ENCODE measurements at places on chromosomes 7 and 10.

- no peak for DNase-seq
Observed at GRCh38 chr10:122343135-122343800, 31.2 kb upstream of the PLEKHA1 start.

DNA sequence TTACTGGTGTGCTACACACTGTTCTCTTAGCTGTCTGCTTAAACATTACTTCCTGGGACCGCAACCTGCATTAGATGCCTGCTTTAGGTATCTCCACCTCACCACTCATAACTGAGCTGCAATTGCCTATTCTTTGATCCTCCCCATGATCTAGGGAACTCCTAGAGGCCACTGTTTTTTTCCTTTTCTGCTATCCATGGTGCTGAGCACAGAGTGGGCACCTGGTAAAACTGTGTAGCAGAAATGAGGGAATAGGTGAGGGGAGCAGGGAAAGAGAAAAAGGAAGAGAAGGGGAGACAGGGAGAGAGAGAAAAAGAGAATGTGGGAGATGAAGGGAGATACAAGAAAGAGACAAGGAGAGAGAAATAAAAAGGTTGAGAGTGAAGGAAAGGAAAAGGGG lies 434.9 kb downstream of the ADRA2A start:
- DNase-seq: no peak

DNA sequence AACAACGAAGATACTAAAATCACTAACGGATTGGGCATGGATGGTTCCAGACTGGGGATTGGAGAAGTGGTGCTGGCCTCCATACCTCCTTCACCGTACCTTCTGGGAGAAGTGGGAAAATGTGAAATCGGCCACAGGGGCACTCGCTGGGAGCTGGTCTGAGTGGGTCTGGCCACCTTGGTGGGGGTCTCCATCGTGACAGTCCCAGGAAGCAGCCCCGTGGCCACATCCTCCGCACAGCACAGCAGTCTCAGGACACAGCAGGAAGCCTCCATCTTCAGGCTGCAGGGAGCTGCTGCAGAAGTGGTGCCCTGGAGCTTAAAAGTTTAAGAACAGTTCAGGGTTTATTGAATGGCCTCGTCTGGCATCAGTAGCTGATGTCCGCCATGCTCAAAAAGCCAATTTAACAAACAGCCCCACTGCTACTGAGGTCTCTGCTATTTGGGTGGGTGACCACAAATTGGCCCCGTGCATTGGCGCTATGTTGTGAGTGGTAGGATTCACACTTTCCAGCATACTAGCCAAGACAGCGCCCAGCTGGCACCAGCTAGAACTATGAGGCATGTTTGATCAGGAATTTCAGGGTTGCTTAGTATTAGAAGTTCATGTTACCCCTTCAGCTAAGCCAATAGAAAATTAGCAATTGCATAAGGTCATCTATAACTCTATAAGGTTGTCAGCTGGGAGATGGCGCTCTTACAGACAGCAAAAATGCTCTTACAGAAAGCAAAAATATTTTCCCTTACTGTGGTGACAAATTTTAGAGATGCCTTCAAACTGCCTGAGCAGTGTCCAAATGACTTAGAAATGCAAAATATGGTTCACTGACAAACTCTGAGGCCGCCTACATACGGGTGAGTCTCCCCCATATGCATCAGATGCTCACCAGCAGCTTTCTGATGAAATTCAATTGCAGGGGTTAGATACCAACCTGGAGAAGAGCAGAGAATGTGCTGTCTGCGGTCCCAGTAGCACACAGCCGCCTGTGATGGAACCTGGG lies 17.0 kb downstream of the PKD1L1 start:
- no peak for DNase-seq

GRCh38 chr7:96084881-96085553 lies 236.9 kb downstream of the SLC25A13 start:
- DNase-seq: no peak

DNA sequence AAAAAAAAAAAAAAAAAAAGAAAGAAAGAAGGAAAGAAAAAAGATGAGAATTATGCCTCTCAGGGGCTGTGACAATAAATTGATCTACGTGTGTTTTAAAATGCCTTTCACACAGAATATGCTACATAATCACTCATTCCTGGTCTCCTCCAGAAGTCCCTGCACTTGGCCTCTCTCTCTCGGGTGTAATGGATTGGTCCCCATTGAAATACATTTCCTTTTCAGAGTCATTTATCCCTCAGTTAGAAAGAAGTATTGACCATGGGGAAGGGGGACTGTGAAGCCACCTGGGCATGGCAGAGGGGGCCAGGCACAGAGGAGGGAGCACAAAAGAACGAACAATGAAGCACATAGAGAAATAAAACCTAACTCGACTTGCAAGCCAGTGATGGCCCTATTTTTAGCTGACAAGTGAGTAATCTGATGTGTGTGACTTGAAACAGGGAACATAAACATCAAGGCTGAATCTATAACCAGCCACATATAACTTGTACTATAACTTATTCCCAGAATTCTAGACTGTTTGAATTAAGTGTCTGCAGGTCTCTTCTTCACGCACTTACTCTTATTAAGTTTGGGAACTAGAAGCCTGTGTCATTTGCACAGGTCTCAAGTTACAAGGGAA lies 490.8 kb downstream of the KCNMA1 start:
- no peak for DNase-seq

DNA sequence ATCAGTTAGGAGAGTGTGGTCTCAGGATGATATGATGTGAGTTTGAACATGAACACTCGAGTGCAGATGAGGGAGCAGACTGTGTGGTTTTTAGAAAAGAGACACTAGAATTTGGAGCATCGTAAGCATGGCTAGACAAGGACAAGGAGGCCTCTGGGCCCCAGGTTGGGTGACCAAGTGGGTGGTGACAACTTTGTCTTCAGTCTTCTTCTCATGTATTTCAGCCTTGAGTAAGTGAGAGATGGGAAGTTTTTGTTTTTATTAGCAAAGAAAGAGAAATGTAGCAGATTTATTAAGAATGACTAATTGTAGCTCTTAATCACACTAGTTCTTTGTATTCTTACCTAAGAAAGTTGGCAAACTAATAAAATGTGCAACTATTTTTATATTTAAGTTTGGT lies 16.3 kb downstream of the TES start:
- DNase-seq: no peak

DNA sequence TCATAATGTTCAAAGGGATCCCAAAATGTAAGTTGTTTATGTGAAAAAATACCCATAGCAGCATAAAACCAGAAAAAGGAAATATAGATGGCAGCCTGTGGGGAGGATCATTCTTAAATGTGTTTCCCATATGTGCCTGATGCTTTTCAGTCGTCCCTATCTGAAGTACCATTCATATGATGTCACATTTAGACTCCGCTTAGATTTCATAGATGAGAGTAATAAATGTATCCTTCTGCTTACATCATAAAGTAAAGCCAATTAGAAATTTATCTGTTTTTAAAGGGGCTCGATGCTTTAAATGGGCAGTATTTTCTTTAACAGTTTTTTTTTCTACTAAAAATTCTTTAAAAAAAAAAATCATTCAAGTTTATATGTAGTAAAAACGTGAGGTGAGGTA lies 136.1 kb downstream of the KAT6B start:
- DNase-seq: no peak

GRCh38 chr7:68429411-68430117 lies 1168.7 kb upstream of the AUTS2 start:
- DNase-seq: no peak

GRCh38 chr7:3063016-3063753 lies 19.5 kb upstream of the CARD11 start:
- peak; percentile 66 for DNase-seq

DNA sequence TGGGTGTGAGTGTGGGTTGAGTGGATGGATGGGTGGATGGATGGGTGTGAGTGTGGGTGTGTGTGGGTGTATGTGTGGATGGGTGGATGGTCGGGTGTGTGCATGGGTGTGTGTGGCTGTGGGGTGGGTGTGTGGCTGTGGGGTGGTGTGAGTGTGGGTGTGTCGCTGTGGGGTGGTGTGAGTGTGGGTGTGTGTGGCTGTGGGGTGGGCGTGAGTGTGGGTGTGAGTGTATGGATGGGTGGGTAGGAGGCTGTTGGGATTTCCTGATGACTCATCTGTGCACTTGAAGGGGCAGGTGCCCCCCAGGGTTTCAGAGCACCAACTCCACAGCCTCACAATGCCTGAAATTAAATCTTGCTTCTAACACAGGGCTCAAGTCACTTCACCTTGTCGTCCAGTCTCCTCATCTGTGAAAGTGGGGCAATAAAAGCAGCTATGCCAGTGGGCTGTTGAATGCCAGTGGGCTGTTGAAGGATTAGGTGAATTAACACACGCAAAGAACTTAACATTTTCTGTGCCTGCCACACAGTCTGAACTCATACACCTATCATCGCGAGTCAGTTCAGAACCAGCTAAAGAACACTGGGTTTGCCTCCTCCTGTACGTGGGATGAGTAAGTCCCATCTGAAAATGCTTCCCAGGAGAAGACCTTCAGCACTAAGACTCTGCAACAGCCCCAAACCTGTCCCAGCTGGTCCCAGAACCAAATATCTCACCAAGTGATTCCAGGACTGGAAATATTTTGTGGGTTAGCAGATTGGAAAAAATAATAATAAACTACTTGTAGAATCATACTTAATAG lies 32.0 kb downstream of the SFMBT2 start:
- DNase-seq: no peak

DNA sequence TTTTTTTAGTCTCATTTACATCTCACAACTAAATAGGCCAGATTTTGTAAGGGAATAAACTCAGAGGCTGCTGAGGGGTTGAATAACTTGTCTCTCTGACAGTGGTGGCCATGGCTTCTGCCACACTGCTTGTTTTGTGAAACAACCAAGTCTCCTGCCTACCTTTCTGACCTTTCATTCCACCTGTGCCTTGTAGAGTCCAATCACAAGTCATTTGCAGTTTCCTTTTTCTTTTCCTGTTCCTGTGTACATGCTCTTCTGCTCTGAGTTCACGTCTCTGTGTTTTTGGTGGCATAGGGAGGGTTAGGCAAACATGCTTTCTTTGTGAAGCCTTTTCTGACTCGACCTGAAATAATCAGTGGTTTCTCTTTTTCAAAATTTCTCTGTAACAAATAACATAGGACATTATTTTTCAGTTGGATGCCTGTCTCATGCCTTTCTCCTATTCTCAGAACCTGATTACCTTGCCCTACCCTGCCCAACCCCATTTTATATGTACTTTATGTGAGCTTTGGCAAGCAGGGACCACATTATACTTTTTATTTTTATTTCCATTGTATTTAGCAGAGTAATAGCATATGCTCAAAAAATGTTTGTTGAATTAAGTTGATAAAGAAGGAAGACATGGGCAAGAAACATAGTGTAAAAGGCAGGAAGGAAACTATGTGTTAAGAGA lies 81.7 kb downstream of the HDAC9 start:
- no peak for DNase-seq

DNA sequence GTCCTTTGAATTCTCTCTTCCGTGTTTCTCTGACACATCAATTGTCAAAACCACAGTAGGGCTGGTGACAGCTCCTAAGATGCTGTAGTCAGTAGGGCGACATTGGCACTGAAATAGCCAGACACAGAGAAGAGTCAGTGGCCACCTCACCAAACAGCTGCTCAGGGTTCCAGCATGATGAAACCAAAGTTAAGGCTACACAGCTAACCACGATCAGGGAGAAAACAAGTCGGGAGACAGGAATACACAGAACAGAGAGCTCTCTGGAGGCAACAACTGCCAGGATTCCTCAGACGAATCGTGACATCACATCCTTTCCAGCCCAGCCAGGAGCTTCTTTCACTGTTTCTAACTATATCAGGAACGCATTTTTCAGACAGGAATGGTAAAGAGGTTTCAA lies 922.2 kb downstream of the SORCS1 start:
- DNase-seq: no peak

DNA sequence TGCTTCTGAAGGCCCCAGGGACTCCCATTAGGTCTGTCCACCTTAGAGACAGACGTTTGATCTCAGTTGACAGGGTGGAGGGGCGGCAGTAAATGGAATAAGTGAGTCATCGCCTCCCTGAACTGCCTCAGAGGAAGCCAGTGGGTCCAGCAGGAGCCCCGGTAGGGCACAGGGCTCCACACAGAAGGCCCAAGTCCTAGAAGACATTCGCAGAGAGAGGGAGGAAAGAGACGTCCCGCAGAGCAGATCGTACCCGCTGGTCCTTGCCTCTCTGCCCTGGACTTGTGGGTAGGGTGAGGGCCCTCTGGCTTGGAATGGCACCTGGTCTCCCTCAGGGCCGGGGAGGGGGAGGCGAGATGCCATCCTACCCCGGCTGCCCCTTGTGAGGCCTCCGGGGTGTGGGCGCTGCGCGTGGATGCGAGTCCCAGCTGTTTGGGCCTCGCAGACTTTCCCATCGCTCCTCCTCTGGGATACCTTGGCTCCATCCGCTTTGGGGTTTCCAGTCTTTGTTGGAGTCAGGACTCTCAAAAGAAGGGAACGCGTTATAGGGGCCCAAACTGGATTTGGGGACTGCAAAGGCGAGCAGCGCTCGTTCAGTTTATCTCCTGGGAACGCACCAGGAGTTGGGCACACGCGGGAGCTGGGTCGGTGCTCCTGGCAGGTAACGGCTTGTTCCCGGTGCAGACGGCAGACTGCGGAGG lies 5.1 kb downstream of the TLX1 start:
- no peak for DNase-seq

GRCh38 chr10:119209035-119209735 lies 1.8 kb downstream of the GRK5 start:
- DNase-seq: peak; percentile 50

DNA sequence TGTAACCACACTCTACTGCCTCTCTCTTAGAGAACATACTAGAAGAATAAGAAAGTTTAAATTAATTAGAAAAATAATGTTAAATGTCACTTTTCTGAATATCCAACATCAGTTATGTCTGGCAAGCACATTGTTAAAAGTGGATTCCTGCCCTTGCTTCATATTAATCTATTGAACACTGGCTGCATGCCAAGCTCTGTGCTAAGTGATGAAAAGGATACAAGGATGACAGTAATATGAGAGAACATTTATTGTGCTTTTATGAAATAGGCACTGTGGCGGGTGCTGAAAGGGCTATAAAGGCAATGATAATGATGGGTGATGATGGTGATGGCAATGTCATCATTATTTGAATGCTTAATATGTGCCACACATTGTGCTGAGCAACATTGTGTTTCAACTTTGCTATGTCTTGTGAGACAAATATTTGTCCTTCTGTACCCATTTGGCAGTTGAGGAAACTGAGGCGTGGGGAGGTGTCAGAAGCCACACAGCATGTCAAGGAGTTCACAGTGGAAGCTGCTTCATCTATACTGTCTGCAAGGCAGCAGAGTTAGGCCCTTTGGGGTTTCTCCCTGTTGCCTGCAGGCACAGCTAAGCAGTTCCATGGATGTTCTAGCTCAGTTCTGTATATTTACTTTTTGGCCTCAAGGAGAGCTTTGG lies 64.2 kb upstream of the RAPGEF5 start:
- no peak for DNase-seq

GRCh38 chr10:8312079-8312478 lies 257.6 kb downstream of the GATA3 start:
- DNase-seq: no peak
